ENCODE measurements at places on chromosomes 12 and 14.

DNA sequence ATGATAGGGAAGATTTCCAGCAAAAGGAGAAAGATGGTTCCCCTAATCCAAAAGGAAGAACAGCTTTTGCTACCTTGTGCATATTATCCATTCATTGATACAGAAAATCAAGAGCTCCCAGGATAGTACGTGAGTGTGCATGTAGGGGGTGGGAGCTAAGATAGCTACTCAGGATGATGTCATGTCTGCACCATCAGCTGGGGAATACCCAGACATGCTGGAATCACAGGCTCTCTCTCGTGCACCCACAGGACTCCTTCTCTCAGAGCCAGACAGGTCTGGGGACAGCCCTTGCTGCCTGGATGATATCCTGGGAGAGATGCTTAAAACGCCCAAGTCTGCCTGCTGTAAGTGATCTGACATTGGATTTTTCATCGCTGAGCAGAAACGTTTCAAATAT lies 38.9 kb downstream of the FOXN3 start:
- DNase-seq: no peak

GRCh38 chr12:129723260-129723659 lies 180.6 kb downstream of the TMEM132D start:
- DNase-seq: no peak

- no peak for DNase-seq
Observed at GRCh38 chr14:32472076-32472475, 143.0 kb downstream of the AKAP6 start.

DNA sequence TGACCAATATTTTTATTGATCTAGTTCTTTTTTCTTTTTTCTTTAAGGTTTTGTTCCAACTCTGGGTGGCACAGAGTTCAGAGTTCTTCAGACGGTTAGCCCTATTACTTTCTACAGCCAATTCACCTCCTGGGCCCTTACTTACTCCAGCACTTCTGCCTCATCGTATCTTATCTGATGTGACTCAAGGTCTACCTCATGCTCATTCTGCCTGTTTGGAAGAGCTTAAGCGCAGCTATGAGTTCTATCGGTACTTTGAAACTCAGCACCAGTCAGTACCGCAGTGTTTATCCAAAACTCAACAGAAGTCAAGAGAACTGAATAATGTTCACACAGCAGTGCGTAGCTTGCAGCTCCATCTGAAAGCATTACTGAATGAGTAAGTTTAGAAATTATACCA lies 64.7 kb downstream of the VEZT start:
- DNase-seq: no peak

GRCh38 chr12:119938049-119938667 lies 50.9 kb upstream of the BICDL1 start:
- DNase-seq: peak; percentile 12

DNA sequence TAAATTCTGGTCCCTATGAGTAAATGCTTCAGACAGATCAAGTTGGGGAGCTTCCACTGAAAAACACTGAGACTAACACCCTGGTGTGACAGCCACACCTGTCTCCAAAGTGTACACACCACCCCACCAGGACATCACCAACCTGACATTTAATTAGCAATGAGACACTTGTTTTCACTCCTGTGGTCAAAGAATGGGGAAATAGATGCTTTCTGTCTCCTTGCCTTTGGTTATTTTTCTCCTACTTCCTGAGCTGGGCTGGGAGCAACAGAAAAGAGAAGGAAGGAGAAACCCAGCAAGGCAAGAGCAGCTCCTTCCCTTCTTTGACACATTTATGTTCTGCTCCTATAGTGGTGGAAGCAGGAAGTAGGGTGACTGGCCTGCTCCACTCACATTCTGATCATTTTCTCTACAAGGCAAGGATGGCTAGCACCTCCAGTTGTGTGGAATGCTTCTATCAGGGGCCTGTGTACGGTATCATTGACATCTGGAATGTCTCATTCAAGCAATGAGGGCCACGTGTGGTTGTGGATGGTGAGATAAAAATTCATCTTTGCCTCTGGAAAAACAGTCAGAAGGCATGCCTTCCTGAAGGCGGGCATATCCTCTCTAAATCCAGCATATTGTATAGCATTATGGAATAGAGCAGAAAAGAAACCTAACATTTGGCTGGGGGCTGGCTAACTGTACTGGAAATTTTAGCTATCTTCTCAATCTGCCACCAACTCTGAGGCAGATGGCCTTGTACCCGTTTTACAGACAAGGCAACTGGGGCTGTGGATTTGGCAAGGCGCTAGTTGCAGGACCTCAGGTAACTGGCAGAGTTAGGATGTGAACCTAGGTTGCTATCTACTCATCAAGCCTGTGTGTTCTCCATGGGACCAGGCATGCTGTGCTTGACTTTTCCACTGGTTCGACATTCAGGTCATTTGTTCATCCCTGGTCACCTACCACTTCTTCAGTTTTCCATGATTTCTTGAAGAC lies 24.8 kb upstream of the LGALS3 start:
- DNase-seq: no peak

DNA sequence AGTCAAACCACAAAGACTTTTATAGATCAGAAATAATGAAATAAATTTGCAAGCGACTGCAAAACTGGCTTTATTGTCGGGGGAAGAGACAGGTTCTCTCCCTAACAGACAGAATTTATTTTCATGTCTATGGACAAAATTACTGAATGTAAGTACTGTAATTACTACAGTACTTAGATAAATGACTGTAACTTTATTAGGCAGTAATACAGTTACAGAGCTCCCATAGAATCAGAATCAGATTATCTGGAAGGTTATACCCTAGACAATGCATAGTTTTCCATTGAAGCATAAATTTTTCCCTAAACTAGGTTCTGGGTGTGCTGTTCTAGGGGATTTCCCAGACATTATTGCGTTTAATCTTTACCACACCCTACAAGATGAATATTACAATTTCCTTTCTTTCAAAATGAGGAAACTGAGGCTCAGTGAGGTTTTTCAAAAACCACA lies 114.2 kb downstream of the C12orf75 start:
- no peak for DNase-seq

DNA sequence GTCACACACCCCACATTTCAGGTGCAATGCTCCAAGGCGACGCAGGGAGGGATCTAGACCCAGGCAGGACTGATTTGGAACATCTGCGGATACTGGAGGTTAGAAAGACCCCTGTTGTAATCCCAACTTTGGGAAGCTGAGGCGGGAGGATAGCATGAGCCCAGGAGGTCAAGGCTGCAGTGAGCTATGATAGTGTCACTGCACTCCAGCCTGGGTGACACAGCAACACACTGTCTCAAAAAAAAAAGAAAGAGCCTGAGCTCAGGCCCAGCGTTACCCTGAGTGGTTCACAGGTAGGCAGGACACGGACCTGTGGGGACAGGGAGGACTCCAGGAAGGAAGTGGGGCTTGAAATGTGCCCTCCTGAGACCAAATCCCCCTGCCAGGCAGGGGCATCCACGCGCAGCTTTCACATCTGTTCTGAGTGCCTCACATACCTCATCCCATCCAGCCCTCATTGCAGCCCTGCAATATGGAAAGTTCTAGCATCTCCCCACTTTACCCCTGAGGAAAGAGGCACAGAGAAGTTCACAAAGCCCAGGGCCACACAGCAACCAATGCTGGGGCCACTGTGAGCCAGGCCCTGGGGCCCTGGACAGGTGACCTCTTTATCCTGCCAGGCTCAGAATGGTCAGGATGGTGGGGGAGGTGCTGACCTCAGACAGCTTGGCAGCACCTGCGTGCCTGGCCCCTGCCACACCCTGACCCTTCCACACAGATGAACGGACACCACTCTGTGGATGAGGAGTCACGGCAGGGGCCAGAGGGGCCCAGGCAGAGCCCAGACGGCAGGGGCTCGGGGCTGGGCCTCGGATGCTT lies 34.1 kb downstream of the CCDC85C start:
- DNase-seq: no peak

GRCh38 chr14:83975435-83975834 lies 1554.5 kb upstream of the FLRT2 start:
- peak; percentile 61 for DNase-seq

GRCh38 chr14:91945751-91946621 lies 1.5 kb downstream of the FBLN5 start:
- DNase-seq: no peak

GRCh38 chr12:91594715-91595114 lies 412.1 kb upstream of the DCN start:
- no peak for DNase-seq

- no peak for DNase-seq
Observed at GRCh38 chr14:96421236-96421635, 29.3 kb downstream of the AK7 start.

DNA sequence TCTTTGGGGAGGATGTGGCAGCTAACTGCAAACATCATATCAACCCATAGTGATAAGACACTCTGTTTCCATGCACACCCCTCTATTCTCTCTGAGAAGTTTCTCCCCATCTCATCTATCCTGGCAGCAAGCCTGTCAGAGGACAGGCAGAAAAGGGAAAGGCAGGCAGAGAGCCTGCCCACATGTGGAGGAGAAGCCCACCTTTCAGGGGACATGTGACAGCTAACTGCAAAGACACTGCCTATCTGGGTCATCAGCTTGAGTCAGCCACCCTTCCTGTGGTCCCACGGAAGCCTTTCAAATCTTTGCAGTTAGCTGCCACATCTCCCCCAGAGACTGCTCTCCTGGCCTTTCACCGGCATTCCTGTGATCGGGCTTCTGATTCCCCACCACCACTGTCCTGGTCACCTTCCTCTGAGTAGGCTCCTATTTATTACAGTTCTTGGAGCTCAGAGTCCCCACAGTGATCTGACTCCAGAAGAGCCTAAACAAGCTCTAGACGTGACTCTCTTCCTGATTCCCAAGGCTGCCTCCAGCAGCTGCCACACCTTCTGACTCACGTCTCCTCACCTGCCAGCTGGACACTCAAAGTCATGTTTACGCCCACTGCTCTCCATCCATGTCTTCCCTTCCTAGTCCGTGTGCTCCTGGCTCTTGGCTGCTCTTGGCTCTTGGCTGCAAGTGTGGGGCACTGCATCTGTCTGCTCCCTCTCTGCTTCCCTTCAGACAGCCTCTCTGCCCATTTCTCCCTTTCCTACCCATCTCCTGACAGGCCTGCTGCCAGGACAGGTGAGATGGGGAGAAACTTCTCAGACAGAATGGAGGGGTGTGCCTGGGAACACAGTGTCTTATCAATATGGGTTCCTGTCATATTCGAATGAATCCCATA lies 7.5 kb upstream of the KRT1 start:
- no peak for DNase-seq

GRCh38 chr12:131408036-131408365 lies 302.9 kb upstream of the SFSWAP start:
- DNase-seq: no peak

- no peak for DNase-seq
Observed at GRCh38 chr14:35900741-35901140, 74.6 kb downstream of the BRMS1L start.

DNA sequence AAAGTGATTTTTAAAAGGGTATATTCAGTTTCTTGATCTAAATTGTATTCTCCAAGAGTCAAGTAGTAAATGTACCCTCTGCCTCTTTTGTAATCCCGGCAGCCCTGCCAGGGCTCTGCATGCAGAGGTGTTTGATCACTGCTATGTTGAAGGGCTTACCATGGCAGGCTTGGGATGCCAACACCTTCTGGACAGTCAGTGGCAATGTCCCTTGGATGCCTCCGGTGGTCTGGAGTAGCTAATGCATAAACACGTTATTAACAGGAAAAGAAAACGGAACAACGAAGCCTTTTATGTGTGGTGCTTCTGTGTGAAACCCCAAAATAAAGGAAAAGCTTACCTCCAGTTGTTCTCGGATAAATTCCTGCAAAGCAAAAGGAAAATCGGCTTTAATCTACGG lies 19.9 kb downstream of the EIF2B2 start:
- DNase-seq: no peak

DNA sequence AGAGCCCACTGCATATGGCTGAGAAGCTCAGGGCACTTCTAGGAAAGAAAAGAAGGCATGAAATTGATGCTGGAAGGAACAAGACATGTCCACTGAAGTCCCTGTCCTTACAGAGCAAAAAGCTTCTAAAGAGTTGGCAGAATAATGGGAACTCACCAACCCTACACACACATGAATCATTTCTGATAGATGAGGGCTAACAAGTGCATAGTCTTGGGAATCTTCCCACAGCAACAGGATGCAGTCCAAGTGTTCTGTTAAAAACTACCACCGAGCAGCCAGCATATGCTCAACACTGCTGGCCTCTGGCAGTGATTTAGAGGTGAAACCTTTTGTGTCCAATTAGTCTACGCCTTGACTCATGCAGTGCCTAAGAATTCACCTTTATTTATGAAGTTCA lies 44.8 kb downstream of the RHOJ start:
- DNase-seq: no peak

- no peak for DNase-seq
Observed at GRCh38 chr12:131457028-131457310, 253.9 kb upstream of the SFSWAP start.

- no peak for DNase-seq
Observed at GRCh38 chr12:50520416-50521207, 15.8 kb downstream of the DIP2B start.

- DNase-seq: no peak
Observed at GRCh38 chr12:4822572-4822971, 87.1 kb upstream of the KCNA1 start.

- no peak for DNase-seq
Observed at GRCh38 chr14:54627540-54628363, 60.8 kb downstream of the SAMD4A start.

DNA sequence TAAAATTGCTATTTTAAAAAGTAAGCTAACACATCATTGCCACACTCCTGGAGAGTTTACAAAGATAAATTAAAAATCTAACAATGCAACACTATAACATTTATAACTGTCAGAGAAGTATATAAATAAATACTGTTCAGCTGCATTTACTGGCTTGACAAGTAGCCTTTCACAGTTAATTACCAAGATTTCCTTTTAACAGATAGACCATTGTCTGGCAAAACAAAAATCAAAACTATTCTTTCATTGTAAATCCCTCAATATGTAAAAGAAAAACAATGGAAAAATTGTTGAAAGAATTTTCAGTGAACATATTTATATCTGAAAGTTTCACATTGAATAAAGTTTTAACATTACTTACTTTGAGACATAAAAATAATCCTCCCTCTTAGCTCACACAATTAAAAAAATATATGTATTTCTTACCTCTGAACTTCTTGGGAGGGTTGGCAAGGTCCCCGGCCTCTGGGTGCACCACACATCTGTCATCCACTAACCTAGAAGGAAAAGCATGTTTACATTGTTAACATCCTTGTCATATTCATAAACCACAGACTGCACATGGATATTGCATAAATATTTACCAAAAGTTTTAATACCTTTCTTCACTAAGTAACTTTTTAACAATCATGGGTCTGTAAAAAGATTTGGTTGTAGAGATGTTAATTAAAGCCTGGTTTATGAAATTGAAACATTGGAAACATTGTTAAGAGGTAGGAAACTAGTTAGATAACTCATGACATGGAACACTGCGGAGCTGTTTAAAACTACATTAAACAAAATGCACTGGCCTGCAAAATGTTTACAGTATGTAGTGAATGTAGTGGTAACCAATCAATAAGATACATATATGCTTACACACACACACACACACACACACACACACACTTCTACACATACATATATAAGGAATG lies 43.0 kb downstream of the ITPR2 start:
- DNase-seq: peak; percentile 31

- no peak for DNase-seq
Observed at GRCh38 chr12:28032811-28033537, 60.4 kb upstream of the PTHLH start.

Data from AG09319 (cell line).